ENCODE measurements at places on chromosomes 3 and 15.
A peak's percentile ranks its signal among the peaks of the same experiment; 100 is the strongest.

- no peak overlapping the region for H3K27ac ChIP-seq
- H3K27me3 ChIP-seq: peaks cover 8% of the 10 kb centered on the region
- H3K4me1 ChIP-seq: peaks cover 4% of the 10 kb centered on the region
- no peaks in the 10 kb centered on the region for H3K36me3 ChIP-seq
- no peak for DNase-seq
Observed at GRCh38 chr15:72785432-72785831, 1.9 kb upstream of the ADPGK start.

DNA sequence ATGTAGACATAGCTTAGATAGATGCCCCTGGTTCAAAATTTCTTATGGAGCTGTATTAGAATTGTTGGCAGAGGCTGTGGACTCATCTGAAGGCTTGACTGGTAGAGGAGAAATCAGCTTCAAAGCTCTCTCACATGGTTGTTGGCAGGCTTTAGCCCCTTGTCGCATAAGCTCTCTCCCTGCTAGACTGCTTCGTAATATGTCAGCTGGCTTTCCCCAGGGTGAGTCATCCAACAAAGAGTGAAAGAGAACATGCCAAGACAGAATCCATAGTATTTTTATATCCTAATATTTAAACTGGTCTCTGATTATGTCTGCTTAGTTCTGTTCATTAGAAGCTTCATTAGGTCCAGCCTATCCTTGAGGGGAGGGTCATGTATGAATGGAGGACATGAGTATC, 427.4 kb upstream of the NAALADL2 start:
- DNase-seq: no peak
- no peaks in the 10 kb centered on the region for H3K36me3 ChIP-seq
- H3K4me3 ChIP-seq: no peak overlapping the region
- H3K4me1 ChIP-seq: peaks cover 20% of the 10 kb centered on the region

GRCh38 chr15:84685304-84685703, 27.3 kb upstream of the NMB start:
- no peaks in the 10 kb centered on the region for H3K4me1 ChIP-seq
- H3K4me3 ChIP-seq: no peak overlapping the region
- no peaks in the 10 kb centered on the region for H3K27me3 ChIP-seq

DNA sequence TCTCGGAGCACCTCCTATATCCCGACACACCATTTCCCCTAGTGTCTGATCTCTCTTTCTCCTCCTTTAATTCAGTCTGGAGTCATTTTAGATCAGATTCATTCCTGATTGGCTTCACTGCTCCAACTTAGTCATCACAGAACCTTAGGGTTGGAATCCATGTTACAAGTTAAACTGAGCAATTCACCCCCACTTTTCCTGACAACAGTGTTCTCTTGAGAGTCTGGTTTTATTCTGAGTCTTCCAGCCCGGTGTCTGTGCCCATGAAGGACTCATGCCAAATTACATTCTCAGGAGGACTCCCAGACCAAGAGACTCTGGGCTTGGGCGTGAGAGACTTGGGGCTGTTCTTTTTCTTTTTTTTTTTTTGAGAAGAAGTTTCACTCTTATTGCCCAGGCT, 57.5 kb downstream of the LPP start:
- H3K27me3 ChIP-seq: no peaks in the 10 kb centered on the region
- H3K4me3 ChIP-seq: no peak overlapping the region
- H3K27ac ChIP-seq: no peak overlapping the region
- H3K4me1 ChIP-seq: peaks cover 21% of the 10 kb centered on the region
- no peaks in the 10 kb centered on the region for H3K36me3 ChIP-seq
- no peak for DNase-seq

DNA sequence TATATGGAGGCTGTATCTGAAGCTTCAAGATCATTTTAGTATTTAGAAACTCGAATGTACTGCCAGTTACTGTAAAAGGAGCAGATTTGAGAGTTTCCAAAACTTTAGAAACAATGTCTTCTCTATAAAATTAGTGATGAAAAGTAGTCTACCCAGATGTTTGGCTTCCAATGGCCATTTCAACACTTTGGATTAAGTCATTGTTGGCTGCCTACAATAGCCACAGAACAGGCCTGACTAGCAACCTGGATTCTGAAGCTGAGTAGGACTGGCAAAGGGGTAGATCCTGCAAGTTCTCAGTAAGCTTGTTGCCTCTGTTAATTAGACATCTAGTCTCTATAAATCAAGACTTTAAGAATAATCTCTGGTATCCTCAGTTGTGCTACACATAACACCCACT, 239.0 kb upstream of the KCNMB2 start:
- no peaks in the 10 kb centered on the region for H3K27me3 ChIP-seq
- H3K4me3 ChIP-seq: no peak overlapping the region
- no peaks in the 10 kb centered on the region for H3K4me1 ChIP-seq
- DNase-seq: no peak

DNA sequence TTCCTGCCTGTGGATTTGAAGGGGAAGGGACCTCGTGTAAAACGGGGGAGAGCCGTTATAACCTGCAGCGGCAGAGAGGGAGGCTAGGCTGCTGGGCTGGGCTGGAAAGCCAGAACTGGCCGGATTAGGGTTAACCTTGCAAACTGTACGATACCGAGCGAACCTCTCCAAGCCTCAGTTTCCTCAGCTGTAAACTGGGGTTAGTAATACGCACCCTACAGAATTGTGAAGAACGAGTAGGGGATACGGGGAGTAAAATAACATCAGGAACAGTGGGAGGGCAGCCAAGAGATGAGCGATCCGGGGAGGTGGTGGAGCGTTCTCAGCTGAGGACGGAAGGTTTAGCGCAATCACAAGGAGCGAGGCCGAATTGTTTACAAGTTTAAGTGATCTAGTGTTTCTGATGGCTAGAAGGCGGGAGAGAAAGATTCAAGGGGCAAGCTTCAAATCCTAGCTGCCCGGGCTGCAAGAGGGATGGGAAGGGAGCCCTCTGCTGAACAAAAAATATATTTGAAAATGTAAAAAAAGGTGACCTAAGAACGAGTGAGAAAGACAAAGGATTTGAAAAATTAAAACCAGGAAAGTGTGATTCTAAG, 768 bp upstream of the SEMA5B start:
- peaks cover 41% of the 10 kb centered on the region for H3K27me3 ChIP-seq
- DNase-seq: peak; percentile 81
- H3K4me1 ChIP-seq: peaks cover 42% of the 10 kb centered on the region
- peak overlapping the region; percentile 74 for H3K4me3 ChIP-seq
- no peaks in the 10 kb centered on the region for H3K36me3 ChIP-seq
- H3K27ac ChIP-seq: no peak overlapping the region

DNA sequence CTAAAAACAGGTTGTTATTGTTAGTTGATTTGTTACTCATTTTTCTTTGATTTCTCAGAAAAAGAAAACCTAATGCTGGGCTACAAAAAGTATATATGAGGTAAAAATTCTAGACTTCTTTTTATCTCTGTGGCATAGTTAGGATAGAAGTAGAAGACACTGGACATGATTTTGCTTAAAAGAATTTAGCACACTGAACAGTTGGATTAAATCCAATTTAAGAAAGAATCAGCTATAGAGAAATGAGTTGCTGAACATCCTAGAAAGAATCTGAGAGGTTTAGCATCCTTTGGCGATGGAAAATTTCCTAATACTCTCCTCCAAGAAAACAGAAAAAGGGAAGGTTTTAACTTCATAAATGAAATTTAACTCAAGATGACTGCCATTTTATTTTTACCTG, 259.7 kb downstream of the TBL1XR1 start:
- no peaks in the 10 kb centered on the region for H3K36me3 ChIP-seq
- no peak for DNase-seq
- H3K27me3 ChIP-seq: no peaks in the 10 kb centered on the region
- H3K4me3 ChIP-seq: no peak overlapping the region
- no peak overlapping the region for H3K27ac ChIP-seq
- H3K4me1 ChIP-seq: peaks cover 6% of the 10 kb centered on the region

GRCh38 chr15:59555696-59556095, 55.9 kb upstream of the GCNT3 start:
- H3K4me3 ChIP-seq: no peak overlapping the region
- H3K27ac ChIP-seq: no peak overlapping the region
- H3K36me3 ChIP-seq: no peaks in the 10 kb centered on the region
- H3K4me1 ChIP-seq: no peaks in the 10 kb centered on the region

GRCh38 chr3:127551178-127551577, 39.4 kb downstream of the TPRA1 start:
- H3K36me3 ChIP-seq: no peaks in the 10 kb centered on the region
- H3K27me3 ChIP-seq: peaks cover 20% of the 10 kb centered on the region
- H3K27ac ChIP-seq: no peak overlapping the region
- H3K4me3 ChIP-seq: no peak overlapping the region

- H3K27ac ChIP-seq: no peak overlapping the region
- H3K36me3 ChIP-seq: no peaks in the 10 kb centered on the region
- H3K27me3 ChIP-seq: no peaks in the 10 kb centered on the region
- H3K4me1 ChIP-seq: peaks cover 20% of the 10 kb centered on the region
- DNase-seq: no peak
Observed at GRCh38 chr15:89115547-89115946, 27.3 kb downstream of the ABHD2 start.

GRCh38 chr3:105394177-105394576, 27.5 kb downstream of the ALCAM start:
- no peaks in the 10 kb centered on the region for H3K36me3 ChIP-seq
- H3K27me3 ChIP-seq: no peaks in the 10 kb centered on the region
- no peaks in the 10 kb centered on the region for H3K4me1 ChIP-seq
- H3K27ac ChIP-seq: no peak overlapping the region

DNA sequence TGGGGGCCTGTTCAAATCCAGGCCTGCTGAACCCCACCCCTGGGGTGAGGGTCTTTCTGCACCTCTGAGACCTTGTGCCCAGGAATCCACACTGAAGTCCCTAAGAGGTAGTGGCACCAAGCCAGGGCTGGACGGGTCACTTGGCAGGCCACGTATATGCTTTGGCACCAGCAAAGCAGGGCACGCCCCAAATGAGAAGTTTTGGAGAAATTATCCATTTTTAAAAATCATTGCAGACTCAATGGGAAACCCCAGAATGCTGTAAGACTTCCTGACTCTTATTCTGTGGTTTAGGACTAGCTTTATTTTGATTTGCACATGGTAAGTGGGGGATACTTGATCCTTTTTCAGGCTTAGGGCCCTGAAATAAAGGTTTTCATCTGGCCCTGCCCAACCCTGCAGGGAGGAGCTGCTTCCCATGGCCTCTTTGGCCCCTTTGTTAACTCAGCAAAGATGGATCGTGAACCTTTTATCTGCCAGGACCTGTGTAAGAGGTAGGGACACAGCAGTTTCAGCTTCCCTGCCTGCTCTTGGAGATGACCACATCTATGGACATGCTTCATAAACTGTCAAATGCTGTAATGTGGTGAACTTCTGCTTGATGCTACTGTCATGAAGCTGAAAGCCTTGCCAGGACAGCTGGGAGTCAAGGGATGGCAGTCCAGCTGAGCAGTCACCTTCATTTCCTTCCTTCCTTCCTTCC, 88.0 kb downstream of the HMG20A start:
- no peaks in the 10 kb centered on the region for H3K27me3 ChIP-seq
- H3K4me1 ChIP-seq: peaks cover 59% of the 10 kb centered on the region
- no peak overlapping the region for H3K27ac ChIP-seq
- DNase-seq: no peak
- H3K36me3 ChIP-seq: no peaks in the 10 kb centered on the region

DNA sequence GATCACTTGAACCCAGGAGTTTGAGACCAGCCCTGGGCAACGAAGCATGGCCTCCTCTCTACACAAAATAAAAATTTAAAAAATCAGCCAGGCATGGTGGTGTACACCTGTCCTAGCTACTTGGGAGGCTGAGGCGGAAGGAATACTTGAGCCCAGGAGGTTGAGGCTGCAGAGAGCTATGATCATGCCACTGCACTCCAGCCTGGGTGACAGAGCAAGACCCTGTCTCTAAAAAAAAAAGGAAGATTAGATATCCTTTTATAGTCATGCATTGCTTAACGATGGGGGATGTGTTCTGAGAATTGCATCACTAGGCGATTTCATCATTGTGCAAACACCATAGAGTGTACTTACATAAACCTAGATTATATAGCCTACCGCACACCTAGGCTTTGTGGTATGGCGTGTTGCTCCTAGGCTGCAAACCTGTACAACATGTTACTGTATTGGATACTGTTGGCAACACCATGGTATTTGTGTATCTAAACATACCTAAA, 12.6 kb downstream of the ALAS1 start:
- no peak for DNase-seq
- no peaks in the 10 kb centered on the region for H3K27me3 ChIP-seq
- no peak overlapping the region for H3K27ac ChIP-seq
- no peaks in the 10 kb centered on the region for H3K4me1 ChIP-seq
- H3K4me3 ChIP-seq: no peak overlapping the region

- no peak overlapping the region for H3K4me3 ChIP-seq
- no peaks in the 10 kb centered on the region for H3K36me3 ChIP-seq
- DNase-seq: peak; percentile 51
- H3K4me1 ChIP-seq: no peaks in the 10 kb centered on the region
- H3K27me3 ChIP-seq: no peaks in the 10 kb centered on the region
Observed at GRCh38 chr3:167102071-167102470, 278.0 kb downstream of the ZBBX start.

GRCh38 chr15:35674873-35675781, 129.2 kb upstream of the DPH6 start:
- no peak overlapping the region for H3K4me3 ChIP-seq
- H3K27ac ChIP-seq: no peak overlapping the region
- no peaks in the 10 kb centered on the region for H3K36me3 ChIP-seq
- no peak for DNase-seq
- no peaks in the 10 kb centered on the region for H3K4me1 ChIP-seq

DNA sequence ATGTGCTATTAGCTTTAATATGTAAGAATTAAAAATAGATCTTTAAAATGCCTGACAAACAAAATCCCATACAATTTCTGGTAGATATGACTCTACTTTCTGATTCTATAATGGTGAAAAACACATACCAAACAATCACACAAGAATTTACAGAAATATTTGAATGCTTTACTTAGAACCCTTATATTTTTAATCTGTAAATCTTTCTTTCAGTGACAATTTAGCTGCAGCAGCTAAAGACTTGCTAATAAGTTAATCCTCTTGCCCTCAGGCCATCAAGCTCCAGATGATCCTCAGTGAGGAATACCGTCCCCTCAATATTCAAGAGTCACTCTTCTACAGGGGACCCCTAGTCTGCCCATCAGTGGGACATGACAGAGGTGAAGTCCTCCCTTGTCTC, 55.6 kb downstream of the C3orf80 start:
- H3K4me3 ChIP-seq: no peak overlapping the region
- H3K27me3 ChIP-seq: no peaks in the 10 kb centered on the region
- H3K36me3 ChIP-seq: no peaks in the 10 kb centered on the region
- no peaks in the 10 kb centered on the region for H3K4me1 ChIP-seq

DNA sequence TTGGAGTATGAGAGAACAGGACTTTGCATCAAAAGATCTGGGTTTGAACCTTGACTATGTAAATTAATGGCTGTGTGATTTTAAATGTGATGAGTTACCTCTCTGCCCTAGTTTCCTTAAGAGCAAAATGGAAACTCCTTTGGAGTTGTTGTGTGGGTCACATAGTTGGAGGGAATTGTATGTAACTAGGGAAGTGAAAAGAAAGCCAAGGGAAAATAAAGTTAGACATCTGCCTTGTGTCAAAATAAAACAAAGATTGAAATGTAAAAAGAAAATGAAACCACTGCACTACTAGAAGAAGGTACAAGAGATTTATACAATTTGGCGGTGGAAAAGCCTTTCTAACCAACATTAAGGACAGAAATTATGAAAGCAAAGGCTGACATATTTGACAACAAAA, 1.7 kb upstream of the EHD4 start:
- no peak for DNase-seq
- H3K36me3 ChIP-seq: no peaks in the 10 kb centered on the region
- H3K27me3 ChIP-seq: no peaks in the 10 kb centered on the region
- H3K27ac ChIP-seq: no peak overlapping the region
- peaks cover 15% of the 10 kb centered on the region for H3K4me1 ChIP-seq
- no peak overlapping the region for H3K4me3 ChIP-seq

- no peaks in the 10 kb centered on the region for H3K36me3 ChIP-seq
- H3K27ac ChIP-seq: no peak overlapping the region
- no peaks in the 10 kb centered on the region for H3K27me3 ChIP-seq
- H3K4me3 ChIP-seq: no peak overlapping the region
- H3K4me1 ChIP-seq: peaks cover 13% of the 10 kb centered on the region
Observed at GRCh38 chr3:190180268-190180667, 59.6 kb upstream of the P3H2 start.

Measured in neural progenitor cell (in vitro differentiated cells).